ENCODE measurements at places on chromosomes 6 and 20.

DNA sequence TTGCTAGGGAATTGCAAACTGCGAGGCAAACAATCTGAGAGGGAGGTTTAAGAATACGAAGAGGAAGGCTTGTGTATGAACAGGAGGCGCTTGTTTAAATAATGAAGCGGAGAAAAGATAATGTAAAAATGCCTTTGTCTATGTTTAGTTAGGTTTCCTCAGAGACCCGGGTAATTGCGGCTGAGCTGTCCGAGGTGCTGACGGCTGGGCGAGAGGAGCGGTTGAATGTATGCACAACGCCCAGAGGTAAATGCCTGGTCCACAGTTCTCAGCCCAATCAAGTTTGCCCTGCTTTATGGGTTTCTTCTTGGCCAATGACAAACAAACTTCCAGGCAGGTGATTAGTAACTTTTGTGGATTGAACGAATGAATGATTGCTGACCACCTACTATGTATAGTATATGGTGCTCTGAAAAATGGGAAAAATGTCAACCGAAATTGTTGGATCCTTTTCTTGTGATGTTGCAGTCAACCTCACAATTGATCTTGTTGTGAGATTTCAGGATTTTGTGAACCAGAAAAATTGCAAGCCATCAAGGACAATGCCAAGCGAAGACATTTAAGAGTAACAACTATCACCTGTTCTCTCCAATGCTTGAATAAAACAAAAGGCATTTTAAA lies 38.3 kb upstream of the SLC32A1 start:
- DNase-seq = no peak

DNA sequence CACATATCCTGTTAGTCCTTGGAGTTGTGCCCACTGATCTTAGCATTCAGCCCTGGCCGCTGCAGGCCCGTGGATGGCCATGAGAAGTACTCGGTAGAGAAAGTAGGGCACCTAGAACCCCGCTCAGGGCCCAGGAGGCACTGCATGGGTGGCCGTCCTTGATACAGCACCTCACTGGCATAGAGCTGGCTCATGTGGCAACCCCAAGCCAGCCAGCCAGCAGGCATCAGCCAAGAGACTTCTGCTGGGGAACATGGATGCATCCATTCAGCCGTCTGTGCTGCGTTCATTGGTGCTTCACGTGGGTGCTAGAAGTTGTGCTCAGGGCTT lies 10.6 kb downstream of the PYGB start:
- no peak for DNase-seq

DNA sequence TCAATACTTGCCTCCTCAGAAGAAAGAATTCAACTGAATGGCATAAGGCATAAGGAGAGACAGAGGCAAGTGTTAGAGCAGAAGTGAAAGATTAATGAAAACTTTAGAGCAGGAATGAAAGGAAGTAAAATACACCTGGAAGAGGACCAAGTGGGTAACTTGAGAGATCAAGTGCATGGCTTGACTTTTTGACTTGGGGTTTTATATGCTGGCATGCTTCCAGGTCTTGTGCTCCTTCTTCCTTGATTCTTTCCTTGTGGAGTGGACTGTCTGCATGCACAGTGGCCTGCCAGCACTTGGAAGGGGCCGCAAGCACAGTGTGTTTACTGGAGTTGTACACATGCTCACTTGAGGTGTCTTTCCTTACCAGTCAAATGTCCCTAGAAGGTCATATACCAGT lies 222.1 kb upstream of the UFL1 start:
- DNase-seq = no peak

- DNase-seq = no peak
These were observed 43.1 kb upstream of the FOXP4 start for GRCh38 chr6:41502917-41503671.

DNA sequence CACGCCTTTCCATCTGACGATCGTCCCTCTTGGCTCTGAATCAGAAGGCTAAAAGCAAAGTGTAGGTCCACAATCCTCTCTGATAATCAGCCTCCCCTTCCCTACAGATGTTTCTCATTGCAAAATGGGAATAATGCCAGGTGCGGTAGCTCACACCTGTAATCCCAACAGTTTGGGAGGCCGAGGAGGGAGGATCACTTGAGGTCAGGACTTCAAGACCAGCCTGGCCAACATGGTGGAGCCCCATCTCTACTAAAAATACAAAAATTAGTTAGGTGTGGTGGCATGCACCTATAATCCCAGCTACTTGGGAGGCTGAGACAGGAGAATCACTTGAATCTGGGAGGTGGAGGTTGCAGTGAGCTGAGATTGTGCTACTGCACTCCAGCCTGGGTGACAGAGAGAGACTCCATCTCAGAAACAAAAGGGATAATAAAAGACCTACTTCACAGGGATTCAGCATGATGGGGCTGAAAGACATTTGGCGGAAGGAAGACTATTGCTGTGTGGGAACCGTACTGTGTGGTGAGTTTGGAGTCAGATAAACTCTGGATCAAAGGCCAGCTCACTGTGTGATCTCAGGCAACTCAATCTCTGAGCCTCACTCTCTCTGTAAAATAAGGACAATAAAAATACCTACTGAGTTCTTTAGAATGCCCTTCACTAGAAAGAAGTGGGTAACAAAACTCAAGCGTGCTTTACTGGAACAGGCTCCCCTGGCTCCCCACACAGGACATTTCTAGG lies 15.9 kb upstream of the SLC9A8 start:
- DNase-seq = no peak

- no peak for DNase-seq
These were observed 114.4 kb downstream of the PHACTR3 start for GRCh38 chr20:59718751-59719150.

DNA sequence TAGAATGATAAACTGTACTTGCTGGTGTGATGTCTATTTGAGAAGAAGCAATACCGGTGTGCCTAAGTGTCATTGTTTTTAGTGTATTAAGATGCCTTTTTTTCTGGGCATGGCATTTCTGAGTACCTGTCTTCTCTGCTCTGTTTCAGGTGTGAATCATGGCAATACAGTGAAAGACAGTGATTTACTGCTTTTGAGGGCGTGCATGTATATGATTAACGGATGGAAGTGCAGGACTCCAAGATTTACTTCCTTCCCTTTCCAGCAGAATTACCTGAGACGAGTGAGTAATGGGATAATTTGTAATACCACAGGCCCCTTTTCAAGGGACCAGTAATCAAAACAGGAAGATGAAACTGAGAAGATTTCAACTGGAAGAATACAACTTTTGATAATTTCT lies 315.8 kb downstream of the SOX4 start:
- DNase-seq = no peak

GRCh38 chr6:168390749-168391420 lies 50.1 kb upstream of the SMOC2 start:
- DNase-seq = no peak

DNA sequence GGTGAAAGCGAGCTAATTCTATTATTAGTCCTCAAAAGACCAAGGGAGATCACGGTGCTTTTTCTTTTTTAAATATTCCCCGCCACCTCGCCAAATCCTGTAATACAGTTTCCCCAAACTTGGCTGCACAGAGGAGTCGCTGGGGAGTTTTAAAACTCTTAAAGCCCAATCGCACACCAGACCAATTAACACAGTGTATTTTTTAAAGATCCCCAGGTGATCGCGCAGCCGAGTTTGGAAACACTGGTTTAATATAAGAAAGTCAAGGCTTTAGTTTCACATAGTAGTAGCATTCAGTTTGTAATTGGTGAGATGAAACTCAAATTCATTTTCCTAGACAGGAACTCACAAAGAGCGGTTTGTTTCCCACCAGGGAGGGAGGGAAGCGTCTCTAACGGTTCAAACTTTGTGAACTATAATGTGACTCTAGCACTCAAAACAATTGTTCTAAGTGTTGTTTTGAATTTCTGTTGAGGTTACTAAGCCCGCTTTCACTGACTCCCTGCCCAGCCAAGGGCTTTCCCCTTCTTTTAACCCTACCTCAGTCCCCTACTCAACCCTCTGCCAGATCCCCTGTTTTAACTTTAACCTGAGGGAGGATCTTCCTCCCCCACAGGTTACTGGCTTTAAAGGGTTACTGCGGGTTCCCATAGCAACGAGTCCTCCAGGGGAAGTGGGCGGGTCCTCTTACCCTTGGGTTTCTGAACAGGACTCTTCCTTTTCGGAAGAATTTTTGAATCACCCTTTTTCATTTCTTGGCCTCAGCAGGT lies 25.7 kb upstream of the BTBD3 start:
- DNase-seq = no peak

GRCh38 chr6:91442342-91442741 lies 855.5 kb upstream of the MAP3K7 start:
- no peak for DNase-seq

DNA sequence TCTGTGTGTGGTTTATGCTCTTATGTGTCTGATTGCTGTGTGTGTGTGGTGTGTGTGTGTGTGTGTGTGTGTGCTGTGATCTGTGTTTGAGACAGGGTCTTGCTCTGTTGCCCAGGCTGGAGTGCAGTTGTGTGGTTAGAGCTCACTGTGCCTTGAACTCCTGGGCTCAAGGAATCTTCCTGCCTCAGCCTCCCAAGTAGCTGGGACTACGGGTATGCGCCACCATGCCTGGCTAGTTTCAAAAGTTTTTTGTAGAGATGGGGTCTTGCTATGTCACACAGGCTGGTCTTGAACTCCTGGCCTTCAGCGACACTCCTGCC lies 3.4 kb upstream of the ZNF512B start:
- no peak for DNase-seq

GRCh38 chr6:108872141-108872557 lies 23.9 kb downstream of the ARMC2 start:
- peak; percentile 11 for DNase-seq

DNA sequence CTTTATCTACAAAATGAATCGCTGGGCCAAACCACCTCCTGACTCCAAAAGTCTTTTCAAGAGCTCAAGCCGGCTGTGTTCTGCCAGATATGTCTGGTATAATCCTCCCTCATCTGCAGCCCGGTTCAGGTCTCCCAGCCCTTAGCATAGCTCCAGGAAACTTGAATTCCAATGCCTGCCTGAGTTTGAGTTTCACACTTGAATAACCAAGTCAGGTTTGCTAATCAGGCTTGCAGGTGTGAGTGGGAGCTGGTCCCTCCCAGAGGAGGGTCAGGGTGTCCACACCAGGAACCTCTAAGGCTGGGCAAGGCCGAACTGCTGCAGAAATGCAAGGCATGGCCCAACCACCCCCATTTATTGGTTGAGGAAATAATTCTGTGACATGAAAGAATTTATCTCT lies 96.6 kb downstream of the TMEM242 start:
- DNase-seq = no peak

DNA sequence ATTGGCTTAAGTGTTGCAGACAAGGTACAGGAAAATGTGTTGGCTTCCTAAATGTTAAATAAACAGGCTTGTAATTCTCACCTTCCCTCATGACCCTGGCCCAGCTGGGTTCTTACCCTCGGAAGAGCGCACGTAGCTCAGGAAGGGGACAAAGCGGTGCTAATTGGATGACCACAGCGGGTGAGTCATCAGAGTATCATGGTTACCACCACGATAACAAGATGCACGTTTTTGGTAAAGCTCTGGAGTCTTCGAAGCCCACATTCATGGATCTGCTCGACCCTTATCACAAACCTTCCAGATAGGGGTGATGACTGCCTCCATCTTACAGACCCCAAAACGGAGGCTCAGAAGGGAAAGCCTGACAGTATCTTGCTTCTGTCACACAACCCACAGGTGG lies 32.8 kb downstream of the APCDD1L start:
- DNase-seq = no peak

DNA sequence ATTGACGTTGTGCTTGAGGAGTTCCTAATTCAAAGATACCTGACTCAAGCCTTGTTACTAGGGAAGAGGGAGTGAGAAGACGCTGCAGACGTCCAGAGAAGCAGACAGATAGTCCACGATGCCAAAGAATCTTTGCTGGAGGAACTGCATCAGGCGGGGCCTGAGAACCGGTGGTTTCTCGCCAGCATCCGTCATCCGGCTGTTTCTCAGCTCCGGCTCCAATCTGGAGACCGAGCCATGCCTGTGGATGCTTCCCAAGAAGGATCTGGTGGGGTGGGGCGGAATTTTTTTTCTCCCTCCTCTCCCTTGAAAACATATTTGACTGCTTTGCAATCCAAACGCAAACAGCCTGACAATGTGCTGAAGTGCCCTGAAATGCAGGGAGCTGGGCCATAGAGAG lies 125.8 kb upstream of the SRSF6 start:
- no peak for DNase-seq

DNA sequence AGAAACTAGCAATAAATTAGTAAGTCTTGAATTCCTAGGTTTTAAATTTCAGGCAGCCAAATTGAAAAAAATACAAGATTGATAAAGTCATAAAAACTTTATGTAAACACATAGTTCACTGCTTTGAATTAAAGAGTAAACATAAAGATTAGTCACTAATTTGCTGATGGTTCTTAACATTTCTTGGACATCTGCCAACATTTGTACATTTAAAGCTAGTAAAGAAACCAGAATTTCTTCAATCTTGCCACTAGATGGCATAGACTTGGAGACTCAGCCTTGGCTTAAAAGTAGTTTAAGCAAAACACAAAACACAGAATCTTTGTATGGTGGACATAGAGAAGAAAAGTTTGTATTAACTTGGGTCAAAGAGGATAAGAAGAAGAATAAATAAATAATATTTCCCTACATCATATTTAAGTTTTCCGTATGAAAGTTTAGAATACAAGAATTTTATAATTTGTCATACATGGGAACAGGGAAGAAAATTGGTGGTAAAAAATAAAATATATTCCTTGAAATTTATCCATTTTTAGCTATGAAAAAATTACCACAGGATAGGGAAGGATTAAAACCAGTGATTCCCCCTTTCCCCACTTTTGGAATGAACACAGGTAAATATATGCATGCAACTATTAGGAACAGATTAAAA lies 41.7 kb upstream of the FAM135A start:
- DNase-seq = no peak

DNA sequence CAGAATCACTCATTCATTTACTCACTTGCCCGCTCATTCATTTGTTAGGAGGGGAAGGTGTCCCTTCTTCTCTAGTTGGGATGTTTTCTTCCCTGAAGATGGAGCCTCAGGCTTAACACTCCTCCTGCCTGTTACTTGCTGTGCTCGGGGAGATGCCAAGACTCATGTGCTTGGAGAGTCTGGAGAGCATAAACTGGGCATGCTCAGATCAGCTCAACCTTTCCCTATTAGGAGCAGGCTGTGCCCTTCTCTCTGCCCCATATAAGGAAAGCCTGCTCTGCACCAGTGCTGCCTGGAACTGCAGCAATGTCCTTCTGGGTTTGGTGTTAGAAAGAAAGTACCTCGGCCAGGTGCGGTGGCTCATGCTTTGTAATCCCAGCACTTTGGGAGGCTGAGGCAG lies 18.0 kb upstream of the UBE2V1 start:
- no peak for DNase-seq

GRCh38 chr20:7057611-7058010 lies 290.1 kb downstream of the BMP2 start:
- DNase-seq = no peak

- no peak for DNase-seq
These were observed at the start of gene SLC22A3 for GRCh38 chr6:160348223-160349019. SLC22A3 (plus strand) TSS chr6:160348378; CDS start chr6:160348420, 42 bp downstream.

GRCh38 chr6:144248476-144249301 lies 36.4 kb upstream of the UTRN start:
- DNase-seq = no peak

- DNase-seq = no peak
These were observed 168.3 kb upstream of the STXBP5 start for GRCh38 chr6:147035886-147036285.

Measured in activated CD4-positive, CD25-positive, alpha-beta regulatory T cell (primary cell).